Right hindlimb (tissue), 1 donor: ENCODE measurements at places on chromosomes 7 and 10.

GRCh38 chr10:52212062-52212461 is 102.0 kb upstream of the DKK1 start:
- DNase-seq, result no peak

DNA sequence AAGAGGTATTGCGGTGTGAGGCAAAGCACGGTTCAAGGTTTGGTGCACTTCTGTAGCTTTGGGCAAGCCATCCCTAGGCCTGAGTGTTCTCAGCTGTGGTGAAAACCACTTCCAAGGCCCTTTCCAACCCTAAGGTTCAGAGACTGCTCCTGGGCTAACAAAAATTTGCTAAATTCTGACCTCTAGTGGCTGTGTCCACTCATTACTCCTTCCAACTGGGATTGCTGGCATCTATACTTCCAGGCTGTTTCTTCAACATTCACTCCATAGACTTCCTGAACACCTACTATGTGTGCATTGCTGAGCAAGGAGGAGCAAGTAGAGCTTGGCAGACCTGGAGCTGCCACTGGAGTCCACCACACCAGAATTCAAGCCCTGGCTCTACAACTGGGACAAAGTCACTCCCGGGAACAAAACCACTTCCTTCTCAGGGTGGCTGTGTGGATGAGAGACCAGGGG is 29.3 kb upstream of the SH3PXD2A start:
- peak; percentile 56 for DNase-seq

- DNase-seq, result no peak
Measured at GRCh38 chr7:100687751-100688300, 6.2 kb downstream of the GIGYF1 start.

GRCh38 chr7:12796397-12797127 is 109.1 kb downstream of the ARL4A start:
- DNase-seq, result no peak

- no peak for DNase-seq
Measured at GRCh38 chr10:118840071-118840775, 85.5 kb upstream of the CACUL1 start.

DNA sequence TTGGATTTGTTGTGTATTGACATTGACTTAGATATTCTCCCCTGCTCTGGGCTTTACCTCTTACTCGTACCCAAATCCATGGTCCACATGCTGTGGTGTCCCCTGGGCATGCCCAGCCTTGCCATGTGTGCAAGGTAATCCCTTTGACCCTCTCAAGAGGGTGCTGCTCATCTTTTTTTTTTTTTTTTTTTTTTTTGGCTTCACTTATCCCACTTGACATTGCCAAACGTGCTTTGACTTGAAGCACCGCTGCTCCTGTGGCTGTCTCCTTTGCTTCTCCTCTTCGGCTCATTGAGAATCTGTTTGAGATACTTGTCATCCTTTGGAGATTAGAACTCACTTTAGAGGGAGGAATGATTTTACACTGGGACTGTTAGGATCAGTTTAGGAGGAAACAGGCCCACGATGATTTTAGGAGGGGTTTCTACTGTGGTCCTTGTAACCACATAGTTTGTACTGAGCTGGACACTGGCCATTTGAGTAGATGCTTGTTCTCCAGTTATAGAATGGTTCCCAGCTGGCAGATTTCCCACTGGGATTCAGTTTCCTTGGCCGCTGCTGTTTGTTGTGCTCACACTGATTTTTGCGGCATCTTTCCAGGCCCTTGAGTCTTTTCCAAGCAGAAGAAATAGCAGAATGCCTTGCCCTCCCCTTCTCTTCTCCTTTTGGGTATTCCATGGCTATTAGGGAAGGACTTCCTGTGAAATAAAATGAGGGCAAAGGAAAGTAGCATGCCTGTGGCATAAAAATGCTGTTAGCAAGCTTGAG is 184.8 kb downstream of the AUTS2 start:
- DNase-seq, result peak; percentile 88

GRCh38 chr10:52437205-52437646 is 123.1 kb downstream of the DKK1 start:
- DNase-seq, result no peak

- DNase-seq, result no peak
Measured at GRCh38 chr7:122676466-122676865, 22.5 kb downstream of the RNF133 start.

GRCh38 chr10:30591249-30591670 is 38.3 kb downstream of the LYZL2 start:
- DNase-seq, result peak; percentile 71

- DNase-seq, result peak; percentile 50
Measured at GRCh38 chr10:12728494-12728893, 273.0 kb downstream of the CCDC3 start.

DNA sequence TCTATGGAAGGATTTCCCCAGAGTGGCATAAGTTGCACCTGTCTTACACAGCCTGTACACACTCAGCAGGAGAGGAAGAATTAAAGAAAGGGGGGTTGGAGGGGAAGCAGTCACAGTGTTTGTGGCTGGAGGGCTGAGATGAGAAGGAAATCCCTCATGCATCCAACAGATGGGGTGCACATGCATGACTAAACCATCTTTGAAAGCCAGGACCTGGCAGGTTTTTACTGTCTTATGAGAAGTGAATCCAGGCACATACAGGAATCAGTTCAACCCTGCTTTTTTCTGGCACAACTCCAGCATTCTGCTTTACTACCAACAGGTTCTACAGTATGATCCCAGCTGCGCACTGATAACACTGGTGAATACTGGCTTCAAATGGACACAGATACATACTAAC is 107.7 kb downstream of the CACNA2D1 start:
- DNase-seq, result peak; percentile 19

DNA sequence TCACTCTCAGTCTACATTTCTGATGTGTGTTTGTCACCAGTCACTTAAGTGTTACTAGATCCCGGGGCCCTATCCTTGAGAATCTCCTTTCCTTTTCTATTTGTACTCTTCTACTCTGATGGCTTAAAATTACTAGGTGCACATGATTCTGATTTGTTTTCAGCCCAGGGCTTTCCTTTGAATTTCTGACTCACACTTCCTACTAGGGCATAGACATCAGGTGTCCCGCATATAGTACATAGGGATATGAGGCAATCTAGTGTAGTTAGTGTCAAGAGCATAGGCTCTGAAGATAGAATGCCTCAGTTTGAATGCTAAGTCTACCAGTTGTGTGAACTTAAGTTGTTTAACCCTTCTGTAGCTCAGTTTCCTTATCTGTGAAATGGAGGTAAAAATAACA is 49.4 kb upstream of the LRRN3 start:
- no peak for DNase-seq

GRCh38 chr10:80144696-80145131 is 12.2 kb downstream of the PLAC9 start:
- peak; percentile 19 for DNase-seq

GRCh38 chr7:30027740-30028215 is 434 bp upstream of the PLEKHA8 start:
- DNase-seq, result no peak

GRCh38 chr10:29820890-29821461 is 186.2 kb upstream of the SVIL start:
- peak; percentile 93 for DNase-seq

DNA sequence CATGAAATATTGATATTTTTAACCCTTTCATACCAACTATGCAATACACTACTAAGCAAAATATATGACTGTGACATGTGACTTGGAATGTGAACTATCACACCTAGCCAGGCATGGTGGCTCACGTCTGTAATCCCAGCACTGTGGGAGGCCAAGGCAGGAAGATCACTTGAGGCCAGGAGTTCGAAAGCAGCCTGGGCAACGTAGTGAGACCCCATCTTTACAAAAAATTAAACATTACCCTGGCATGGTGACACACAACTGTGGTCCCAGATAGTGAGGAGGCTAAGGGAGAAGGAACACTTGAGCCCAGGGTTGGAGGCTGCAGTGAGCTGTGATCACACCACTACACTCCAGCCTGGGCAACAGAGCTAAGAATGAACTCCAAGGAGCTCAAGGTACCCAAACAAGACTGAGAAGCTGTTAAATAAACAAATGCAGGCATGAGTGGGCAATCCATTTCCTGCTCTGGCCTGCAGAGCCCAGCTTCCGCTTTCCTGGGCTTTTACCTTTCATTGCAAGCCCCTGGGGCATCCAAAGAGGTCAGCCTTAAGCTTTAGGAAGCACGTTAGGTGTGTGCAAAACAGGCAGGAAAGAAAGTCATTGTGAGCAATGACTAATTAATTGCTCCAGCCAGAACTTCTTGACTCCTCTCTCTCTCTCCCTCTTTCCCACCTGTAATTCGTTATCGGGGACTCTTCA is 162.1 kb upstream of the FOXK1 start:
- DNase-seq, result no peak

GRCh38 chr10:76138286-76138685 is 706.9 kb downstream of the LRMDA start:
- no peak for DNase-seq

GRCh38 chr10:123848564-123849457 is 42.8 kb downstream of the CPXM2 start:
- DNase-seq, result no peak

GRCh38 chr7:36129048-36129534 is 24.0 kb upstream of the EEPD1 start:
- no peak for DNase-seq

DNA sequence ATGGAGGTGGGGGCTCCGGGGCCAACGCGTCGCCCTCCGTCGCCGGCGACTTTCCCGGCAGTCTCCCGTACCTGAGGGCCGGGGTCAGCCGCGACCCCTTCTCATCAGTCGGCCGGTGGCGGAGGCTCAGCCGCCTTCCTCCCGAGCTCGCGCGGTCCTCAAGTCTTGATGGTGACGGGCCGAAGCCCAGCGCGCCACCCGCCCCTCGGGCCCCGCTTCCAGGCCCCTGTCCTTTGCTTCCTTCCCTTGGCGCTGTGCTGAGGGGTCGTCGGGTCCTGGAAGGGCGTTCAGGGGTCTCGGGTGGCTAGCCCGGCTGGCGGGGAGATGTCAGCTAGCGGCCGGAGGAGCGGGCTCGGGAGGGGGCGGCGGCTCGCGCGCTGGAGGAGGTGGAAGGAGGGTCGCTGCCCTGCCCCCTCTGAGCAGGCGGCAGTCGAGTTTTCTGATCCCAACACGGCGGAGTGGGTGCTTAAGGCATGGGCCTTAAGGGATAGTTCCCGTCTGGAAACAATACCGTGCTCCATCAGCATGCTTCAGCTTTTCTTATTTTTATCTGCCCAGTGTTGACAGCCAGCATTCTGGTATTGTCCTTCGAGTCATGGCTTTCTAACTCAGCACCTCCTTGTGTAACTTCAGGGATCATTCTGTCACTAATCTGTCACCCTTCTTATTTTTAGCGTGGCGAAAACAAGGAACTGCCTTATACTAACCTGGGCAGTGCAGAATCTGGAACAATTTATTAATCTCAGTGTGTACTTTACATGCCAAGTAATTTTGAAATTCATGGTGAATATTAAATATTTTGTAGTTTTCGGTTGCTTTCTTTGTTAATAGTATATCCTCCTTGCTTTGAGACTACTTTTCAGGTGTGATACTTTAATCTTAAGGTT is 748 bp downstream of the PHTF2 start:
- DNase-seq, result peak; percentile 69

- DNase-seq, result peak; percentile 19
Measured at GRCh38 chr10:59175538-59176240, 754 bp upstream of the PHYHIPL start.

- no peak for DNase-seq
Measured at GRCh38 chr7:111796671-111797070, 234.4 kb upstream of the IMMP2L start.

GRCh38 chr7:105800849-105801534 is 75.4 kb downstream of the ATXN7L1 start:
- DNase-seq, result no peak

GRCh38 chr10:132521041-132521465 is 16.5 kb upstream of the INPP5A start:
- peak; percentile 39 for DNase-seq

GRCh38 chr7:51227861-51228260 is 88.7 kb downstream of the COBL start:
- DNase-seq, result no peak

DNA sequence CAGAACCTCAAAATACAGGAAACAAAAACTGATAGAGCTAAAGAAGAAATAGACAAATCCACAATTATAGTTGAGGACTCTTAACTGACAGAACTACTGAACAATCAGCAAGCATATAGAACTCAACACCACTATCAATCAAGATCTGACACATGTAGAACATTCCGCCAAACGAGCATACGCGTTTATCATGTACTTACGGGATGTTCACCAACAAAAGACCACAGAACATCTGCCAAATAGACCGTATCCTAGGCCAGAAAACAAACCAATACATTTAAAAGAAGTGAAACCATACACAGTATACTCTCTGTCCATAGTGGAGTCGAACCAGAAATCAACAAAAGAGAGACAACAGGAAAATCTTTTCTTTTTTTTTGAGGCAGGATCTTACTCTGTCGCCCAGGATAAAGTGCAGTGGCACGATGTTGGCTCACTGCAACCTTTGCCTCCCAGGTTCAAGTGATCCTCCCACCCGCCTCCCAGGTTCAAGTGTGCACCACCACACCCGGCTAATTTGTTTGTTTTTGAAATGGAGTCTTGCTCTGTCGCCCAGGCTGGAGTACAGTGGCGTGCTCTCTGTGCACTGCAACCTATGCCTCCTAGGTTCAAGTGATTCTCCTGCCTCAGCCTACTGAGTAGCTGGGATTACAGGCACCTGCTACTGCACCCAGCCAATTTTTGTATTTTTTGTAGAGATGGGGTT is 5.1 kb downstream of the GNA12 start:
- no peak for DNase-seq

DNA sequence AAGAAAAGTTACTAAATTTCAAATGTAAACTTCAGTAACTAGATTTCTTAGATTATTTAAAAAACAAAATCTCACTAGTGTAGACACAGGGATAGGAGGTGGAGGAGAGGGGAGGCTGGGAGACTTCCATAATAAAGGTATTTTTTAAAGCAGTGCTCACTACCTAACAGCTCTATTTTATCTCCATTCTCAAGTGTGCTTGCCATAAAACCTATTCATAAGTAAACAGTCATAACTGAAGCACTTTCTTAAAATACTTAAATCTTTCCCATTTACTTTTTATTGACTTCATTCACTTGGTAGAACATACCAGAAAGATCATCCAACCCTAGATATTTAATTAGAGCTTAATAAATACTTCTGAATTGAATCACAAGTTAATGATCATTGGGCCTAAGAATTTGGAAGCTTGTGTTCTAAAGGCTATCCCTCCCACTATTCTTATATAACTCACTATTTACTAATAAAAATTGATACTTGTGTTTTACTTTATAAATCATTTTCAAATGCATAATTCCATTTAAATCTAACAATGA is 107.4 kb downstream of the SNX13 start:
- DNase-seq, result no peak

DNA sequence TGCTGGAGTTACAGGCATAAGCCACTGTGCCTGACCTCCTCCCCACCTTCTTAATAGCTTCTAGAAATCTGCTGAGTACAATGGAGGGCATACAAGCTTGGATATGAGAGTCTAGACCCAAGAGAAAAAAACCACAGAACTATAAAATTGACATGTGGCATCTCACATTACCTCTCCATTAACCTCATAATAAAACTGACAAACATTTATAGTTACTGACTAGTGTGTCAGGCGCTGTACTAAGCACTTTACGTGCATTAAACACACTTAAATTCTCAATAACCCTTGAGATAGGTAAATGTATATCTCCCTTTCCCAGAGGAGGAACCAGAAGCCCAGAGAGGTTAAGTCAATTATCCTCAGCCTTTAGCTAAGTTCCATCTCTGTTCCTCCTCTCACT is 300.5 kb upstream of the MYO3A start:
- no peak for DNase-seq
